ENCODE measurements at places on chromosomes 11 and 22.

- no peak for DNase-seq
Measured at GRCh38 chr11:2593393-2593950, 106.3 kb downstream of the KCNQ1OT1 start.

DNA sequence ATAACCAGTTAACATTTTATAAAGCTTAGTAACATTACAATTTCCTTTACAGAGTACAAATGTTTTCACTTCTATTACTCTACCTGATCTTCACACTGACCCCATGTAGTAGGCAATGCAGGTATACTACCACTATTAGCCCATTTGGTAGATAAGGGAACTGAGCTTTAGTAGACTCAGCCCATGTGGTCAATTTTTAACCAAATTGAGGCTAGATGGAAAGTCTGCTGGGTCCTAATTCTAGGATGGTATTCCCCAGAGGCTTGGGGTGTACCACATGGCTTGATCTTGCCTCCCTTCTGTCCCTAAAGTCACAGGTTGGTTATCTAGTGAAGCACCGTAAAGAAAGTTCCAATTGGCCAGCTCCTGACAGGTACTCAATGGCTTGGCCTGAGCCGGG, 48.2 kb downstream of the NRXN2 start:
- no peak for DNase-seq

- no peak for DNase-seq
Measured at GRCh38 chr22:39719559-39720450, 149.3 kb downstream of the CACNA1I start.

- no peak for DNase-seq
Measured at GRCh38 chr11:79331203-79331901, 109.5 kb downstream of the TENM4 start.

DNA sequence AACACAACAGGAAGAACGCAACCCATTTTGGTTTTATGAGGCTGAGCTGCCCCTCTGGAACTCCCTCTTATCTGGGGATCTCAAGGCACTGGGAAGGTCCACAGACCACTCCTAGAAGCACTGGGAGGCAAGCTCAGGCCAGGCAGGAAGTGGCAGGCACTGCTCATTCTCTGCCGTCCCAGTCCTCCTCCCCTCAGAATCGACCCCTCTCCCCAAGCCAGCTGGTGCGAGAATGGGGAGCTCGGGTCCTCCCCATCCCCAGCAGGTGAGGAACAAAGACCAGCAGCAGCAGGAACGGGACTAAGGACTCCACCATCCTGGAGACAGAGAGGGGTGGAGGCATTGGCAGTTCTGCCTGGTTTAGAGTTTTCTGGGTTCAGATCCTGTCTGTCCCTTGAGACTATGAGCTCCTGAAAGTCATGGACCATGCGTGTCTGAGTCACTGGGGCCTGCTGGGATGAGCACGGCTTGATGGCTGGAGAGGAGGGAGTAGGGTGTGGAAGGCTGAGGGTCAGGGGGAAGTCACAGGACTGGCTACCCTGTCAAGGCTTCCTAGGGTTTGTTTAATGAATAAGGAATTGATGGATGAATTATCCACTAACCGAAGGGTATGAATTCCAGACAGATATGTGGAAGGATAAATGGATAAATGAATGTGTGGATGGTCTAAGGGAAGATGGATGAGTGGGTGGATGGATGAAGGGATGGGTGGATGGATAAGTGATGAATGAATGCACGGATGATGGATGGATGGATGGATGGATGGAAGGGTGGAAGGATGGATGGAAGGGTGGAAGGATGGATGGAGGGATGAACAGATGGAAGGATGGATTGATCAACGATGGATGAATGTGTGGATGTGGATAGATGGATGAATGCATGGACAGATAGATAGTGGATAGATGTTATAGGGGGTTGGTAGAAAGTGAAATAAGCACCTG, 6.4 kb downstream of the MYEOV start:
- no peak for DNase-seq

DNA sequence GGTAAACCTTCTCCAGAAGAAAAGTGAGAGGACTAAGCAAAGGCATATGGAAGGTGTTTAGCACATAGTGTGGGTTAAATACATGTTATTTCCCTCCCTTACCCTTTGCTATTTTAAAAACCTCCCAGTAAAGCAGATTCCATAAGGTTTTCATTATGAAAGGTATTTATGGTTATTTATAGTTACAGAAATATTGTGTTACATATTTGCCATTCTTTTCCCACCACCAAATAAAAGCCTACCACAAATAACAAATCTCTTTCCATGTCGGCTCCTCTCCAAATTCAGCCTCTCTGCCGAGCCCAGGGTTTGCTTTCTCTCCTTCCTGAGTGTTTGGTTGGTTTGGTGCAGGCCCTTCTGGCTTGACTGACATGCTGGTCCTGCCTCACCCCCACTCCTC, 64.4 kb downstream of the INSC start:
- no peak for DNase-seq

- no peak for DNase-seq
Measured at GRCh38 chr11:31636983-31637382, 127.4 kb downstream of the ELP4 start.

GRCh38 chr22:27866135-27867084, 52.6 kb downstream of the PITPNB start:
- no peak for DNase-seq

DNA sequence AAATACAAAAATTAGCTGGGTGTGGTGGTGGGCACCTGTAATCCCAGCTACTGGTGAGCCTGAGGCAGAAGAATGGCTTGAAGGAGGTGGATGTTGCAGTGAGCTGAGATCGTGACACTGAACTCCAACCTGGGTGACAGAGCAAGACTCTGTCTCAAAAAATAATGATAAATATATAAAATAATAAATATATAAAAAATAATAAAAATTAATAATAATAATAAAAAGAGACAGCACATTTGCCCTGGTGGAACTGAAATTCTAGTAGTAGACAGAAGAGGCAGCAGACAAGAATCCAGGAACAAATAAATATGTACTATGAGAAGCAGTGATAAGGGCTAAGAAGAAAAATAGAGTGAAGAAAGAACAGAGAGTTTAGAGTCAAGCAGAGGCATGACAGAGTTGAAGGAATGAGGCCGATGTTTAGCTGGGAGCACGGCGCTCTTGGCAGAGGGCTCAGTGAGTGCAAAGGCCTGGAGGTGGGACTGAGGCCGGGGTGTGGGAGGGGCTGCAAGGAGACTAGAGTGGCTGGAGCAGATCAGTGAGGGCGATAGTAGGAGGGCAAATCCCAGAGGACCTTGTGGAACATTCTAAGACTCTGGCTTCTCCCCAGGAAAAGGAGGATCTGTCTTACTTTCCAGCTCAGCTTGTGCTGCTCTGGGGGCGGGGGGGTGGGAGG, 410.3 kb downstream of the MN1 start:
- DNase-seq, result no peak

GRCh38 chr11:126624506-126624905, 269.0 kb downstream of the ST3GAL4 start:
- no peak for DNase-seq

DNA sequence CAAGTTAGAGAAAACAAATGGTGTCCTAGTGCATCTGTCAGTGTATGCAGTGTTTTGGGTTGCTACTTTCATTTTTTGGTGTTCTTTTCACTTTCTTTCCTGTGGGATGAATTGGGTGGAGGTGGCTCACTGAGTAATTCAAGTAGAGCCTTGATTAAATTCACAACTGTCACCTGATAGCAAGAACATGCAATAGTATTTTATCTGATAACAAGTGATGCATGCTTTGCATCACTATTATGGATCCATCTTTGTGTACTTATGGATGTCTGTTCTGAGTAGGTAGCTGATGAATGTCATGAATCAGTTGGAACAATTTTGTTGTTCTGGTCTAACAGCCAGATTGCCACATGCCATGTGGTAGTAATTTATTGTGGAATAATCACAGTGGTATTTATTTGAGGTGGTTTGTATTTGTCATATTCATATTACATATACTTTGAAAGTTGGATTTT, 87.5 kb downstream of the DDX10 start:
- no peak for DNase-seq

DNA sequence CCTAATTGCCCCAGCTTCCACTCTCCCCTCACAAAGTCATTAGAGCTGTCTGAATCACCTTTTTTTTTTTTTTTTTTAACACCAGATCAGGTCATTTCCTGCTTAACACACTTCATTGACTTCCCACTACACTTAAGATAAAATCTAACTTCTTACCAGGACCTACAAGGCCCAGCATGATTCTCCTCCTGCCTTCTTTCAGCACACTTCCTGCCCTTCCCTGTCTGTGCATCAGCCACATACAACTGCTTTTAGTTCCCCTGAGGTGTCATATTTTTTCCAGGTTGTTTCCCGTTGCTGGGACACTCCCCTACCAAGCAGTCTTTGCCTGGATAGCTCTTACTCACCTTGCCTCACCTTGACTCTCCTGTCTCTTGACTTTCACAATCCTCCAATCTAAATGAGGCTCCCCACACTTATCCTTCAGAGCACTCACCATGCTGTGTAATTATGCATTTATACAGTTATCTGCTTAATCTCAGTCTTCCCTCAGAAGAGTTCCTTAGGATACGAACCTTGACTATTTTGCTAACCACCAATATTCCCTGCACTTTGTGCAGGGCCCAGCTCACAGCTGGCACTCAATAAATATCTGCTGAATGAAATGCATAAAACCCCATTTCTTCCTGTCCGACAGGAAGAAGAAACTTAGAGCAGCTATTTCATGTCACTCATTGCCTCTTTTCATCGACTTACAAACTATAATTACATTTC, 96.6 kb upstream of the AKIP1 start:
- DNase-seq, result no peak

DNA sequence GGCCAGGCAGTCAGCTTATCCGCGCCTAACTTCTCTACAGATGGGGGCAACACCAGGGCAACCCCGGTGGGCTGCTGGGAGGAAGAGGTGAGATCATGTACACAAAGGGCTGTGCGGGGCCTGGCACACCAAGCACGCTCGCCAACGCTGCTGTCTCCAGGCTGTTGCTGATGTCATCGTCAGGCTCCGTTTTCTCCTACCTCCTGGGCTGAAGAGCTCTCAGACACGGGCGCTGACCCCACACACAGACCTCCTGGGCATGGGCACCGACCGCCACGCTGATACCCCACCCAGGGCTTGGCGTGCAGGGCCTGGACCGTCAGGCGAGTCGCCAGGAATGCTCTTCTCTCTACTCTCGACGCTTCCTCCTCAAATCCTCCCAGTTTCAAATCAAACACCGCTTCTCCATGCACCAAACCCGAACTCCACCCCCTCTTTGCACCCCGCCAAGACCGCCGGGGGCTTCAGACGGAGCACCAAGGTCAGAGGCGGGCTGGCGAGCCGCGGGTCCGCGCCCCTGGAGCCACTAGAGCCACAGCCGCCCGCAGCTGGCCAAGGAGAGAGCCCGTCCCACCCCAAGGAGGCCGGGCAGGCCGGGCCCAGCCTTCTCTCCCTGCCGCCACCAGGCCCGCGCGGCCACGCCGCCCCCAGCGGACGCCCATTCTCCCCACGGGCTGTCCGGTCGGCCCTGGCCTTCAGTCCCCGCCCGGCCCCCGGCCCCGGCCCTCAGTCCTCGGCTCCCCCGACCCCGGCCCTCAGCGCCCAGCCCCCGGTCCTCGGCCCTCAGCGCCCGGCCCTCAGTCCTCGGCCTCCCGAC, 772 bp downstream of the SBF1 start:
- DNase-seq, result peak; percentile 29

DNA sequence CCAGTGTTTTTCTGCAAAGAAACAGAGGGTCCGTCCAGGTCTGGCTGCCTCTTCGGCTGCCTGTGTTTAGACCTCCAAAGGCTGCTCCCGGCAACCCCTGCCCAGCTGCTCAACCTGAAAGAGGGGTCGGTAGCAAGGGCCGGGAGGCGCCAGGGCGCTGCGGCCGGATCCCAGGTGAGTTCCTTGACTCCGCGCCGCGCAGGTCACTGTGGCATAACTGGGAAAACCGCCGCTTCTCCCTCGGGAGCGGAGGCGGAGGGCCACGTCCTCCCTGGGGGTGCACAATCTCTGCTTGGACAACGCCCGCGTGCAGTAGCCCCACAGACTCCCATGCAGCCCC, 1.0 kb upstream of the BRSK2 start:
- no peak for DNase-seq

Data from activated CD4-positive, alpha-beta T cell treated with anti-CD3 and anti-CD28 coated beads, Interleukin-2, amount 10 ng/mL, durations not matched to agents 7 days and 5 days (primary cell).